ENCODE measurements at places on chromosomes 4 and X.

- no peak for DNase-seq
Measured at GRCh38 chrX:97224148-97224547, 340.4 kb downstream of the RPA4 start.

GRCh38 chrX:45980726-45981125 is 564.5 kb downstream of the ZNF674 start:
- no peak for DNase-seq

- peak; percentile 81 for DNase-seq
Measured at GRCh38 chrX:114152130-114152529, 431.8 kb upstream of the HTR2C start.

DNA sequence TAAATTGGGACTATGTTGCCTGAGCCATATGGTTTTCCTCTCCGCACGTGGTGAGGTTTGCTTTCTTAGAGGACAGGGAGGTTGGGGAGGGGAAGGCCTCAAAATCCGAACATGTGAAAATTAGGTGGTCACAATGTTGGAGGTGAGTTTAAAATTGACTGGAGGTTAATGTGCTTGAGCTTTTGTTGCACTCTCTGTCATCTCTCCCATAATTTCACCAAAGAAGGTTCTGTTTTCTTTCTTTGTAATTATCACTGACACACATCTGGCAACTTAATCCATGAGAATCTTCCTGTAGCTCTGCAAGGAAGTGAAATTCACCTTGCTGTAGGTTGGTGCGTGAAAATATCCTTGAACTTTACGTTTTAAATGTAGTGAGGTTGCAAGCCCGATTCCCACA is 225.5 kb downstream of the PDGFC start:
- no peak for DNase-seq

- no peak for DNase-seq
Measured at GRCh38 chrX:80663331-80663730, 146.3 kb downstream of the BRWD3 start.

- peak; percentile 58 for DNase-seq
Measured at GRCh38 chrX:22135994-22136684, 104.0 kb downstream of the PHEX start.

DNA sequence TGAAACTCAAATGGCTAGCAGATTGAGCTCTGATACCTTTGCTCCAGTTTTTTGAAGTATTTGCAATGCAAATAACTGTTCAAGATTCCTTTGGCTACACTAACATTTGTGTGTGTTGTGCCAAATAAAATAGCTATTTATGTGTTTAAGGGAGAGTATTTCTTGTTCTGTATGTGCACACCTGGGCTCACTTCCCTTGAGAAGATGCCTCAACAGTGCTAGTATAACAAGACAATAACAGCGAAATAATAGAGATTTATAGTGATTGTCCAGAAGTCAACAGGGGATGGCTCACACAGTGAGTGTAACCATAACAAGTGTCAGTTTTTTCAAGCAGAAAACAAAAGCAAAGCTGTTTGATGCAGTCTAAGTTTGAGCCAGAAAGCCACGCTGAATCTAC is 460.5 kb downstream of the CENPC start:
- no peak for DNase-seq

DNA sequence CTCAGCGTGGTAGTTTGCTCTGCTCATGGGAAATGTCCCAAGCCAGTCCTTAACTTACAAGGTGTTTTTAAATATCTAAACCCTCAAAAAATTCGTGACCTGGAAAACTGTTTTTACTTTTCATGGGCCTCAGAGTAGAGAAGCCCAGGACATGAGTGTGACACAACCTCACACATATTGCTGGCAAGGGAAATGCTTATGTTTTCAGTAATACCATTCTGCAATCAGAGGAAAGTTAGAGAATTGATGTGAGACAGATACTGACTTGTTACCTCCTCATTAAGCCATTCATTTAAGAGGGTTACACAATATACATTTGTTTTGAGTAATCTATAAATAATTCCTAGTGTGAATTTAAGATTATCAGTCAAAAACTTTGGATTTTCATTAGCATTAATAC is 209.5 kb downstream of the ARHGAP10 start:
- DNase-seq: no peak

DNA sequence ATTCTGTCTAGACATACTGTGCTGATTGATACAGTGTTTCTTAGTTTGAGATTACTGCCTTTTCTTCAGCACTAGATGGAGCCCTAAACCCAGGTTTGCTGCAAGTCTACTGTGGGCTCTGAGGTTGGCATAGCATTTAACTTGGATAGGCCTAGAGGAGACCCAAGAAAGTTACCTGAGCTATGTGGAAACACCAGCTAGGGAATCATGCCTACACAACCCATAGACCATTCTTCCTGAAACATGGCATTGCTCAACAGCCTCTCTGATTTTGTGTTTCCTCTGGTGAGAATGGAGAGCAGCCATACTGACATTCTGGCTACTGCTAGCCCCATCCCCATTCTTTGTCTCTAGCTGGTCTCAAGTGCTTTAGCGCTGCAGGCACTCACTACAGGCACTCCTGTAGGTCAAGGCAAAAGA is 287.7 kb upstream of the PCDH18 start:
- DNase-seq: peak; percentile 47

DNA sequence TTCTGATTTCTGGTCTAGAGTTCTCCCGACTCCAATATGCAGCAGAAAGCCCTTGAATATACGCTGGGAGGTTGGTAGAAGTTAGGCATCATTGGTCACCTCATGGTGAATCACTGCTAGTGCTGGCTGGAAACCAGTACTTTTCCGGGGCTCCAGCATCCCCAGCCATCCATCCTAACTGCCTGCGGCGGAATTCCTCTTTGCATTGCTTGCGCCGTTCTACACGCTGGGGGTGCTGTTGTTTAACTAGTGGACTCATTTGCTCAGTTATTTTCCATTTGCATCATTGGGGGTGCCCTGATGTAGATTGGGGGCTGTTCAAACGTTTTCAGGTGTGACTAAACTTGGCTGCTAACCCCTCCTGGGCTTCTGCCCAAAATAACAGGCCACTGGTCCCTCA is 23.3 kb upstream of the GPR50 start:
- DNase-seq: no peak

DNA sequence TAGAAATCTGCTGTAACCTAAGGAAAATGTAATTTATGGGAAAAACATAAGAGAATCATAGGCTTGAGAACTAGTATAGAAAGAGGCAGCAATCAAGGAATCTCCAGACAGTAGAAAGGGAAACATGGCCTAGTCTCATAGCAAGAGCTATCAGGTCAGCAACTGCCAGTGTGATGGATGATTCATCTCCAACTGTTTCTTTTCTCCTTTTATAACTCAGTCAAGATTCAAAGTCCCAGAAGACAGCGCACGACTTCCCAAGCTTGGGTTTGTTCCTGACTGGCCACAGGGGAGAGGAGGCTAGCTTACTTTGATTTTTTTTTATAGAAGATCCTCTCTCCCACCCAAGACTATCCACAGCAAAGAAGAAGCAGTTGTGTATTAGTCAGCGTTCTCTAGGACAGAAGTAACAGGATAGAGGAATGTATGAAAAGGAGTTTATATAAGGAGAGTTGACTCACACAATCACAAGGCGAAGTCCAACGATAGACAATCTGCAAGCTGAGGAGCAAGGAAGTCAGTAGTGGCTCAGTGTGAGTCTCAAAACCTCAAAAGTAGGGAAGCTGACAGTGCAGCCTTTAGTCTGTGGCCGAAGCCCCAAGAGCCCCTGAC is 181.5 kb downstream of the GC start:
- DNase-seq: no peak

DNA sequence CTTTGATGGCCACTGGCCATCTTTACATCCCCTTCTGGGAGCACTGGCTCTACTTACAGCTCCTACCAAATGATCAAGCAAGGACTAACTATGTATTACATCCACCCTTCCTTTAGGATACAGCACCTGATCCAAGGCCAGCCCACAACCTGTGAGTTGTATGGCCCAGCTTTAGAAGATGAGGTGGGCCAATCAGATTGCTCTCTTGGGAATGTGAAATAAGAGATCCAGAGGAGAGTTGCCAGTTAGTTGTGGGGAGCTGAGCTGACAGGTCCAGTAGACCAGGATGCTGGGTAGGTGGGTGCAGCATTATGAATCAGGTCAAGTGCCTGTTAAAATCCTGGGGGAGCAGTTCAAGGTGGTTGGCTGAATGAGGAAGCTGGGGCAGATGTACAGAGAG is 111.5 kb downstream of the GNL3L start:
- no peak for DNase-seq

GRCh38 chr4:80026100-80026499 is 46.9 kb downstream of the ANTXR2 start:
- no peak for DNase-seq

DNA sequence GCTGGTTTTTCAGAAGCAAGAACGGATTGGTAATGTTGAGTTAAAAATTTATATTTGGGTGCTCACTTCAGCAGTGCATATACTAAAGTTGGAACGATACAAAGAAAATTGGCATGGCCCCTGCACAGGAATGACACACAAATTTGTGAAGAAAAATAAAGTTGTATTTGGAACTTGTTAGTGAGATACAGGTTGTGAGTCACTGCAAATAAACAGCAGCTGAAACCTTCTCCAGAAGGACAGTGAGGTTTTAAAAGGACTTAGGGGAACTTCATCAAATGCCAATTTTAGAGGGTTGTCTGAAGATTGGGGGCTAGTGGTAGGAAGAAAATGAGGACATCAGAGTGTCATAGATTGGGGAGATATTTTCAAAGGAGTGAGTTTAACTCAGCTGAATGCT is 79.7 kb upstream of the ELOVL6 start:
- no peak for DNase-seq

GRCh38 chr4:26432419-26432818 is 57.9 kb downstream of the CCKAR start:
- DNase-seq: no peak

All from kidney capillary endothelial cell (primary cell).